Kidney tubule cell (primary cell): ENCODE measurements at places on chromosomes 2 and 18.

DNA sequence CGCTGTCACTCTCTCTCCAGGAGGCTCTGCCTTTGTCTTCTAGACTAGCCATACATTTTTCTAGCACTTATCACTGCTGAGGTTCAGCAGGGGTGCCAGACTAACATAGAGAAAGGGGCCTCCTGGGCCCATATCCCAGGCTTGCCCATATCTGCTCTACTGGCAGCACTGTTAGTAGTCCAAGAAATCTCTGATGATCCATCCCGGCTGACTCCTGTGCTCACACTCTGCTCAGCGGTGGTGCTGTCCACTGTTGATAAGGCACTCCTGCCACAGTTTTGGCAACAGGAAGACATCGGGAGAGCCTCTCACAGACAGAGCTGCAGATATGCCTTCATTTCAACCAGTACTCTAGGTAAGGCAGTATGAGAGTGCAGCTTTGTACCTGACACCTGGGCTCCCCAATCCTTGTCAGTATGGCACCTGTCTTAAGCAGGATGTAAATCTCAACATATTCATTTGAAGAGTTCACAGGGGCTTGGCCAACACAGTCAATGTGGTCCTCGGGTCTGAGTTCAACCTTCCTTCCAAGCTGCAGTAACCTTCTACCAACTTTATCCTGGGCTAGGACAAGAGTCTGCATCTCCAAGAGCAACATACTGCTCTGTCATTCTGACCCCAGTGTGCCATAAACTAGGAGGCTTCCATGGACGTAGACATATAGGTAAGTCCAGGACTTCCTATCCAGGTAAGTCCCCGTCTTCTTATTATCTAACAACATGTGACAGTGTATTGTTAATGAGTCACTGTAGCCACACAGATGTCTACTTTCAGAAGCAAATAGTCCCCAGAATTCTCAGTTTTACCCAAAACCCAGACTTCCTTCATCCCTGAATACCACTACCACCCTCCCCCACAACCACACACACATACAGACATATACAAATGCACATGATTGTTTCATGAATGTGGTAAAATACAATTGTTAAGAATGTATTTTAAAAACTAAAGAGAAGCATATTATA lies 16.2 kb downstream of the KLF7 start:
- no peak for DNase-seq

DNA sequence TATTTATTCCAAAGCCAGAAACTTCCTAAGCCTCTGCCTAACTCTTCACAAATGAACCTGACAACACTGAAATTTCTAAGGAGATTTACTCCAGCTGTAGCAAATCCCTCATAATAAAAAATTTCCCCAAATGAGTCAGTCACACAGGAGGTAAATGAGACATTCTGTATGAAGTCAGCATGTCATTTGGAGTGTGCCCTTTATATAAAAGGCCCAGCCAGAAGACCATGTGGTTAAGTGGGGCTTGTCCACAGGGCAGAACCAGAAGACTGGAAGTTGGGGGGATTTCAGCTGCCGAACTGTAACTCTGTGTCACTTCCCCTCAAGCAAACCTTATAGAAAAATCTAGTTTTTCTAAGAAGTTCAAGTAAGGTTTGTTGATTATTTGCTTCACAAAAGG lies 30.2 kb downstream of the NRP2 start:
- DNase-seq, result peak; percentile 94

DNA sequence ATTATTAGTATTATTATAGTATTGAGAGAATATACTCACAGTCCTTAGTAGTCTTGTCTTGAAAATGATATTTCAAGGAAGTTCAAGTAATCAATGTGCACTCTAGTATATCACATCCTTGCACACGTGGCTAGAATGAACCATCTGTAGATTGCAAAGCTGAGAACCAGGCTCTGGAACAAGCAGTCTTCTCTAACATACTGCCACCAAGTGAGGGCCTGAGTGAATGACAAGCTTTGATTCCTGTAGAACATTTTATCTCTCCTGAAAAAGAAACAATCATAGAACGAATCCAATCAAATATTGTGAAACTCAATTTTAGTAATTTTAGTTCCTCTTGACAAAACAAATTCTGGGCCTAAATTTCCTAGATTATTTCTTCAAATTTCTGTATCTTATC lies 55.3 kb upstream of the SULT1C3 start:
- DNase-seq, result peak; percentile 31

GRCh38 chr18:45014047-45014501 lies 333.4 kb downstream of the SETBP1 start:
- DNase-seq, result peak; percentile 92

GRCh38 chr2:196967775-196968174 lies 41.3 kb upstream of the PGAP1 start:
- no peak for DNase-seq
